Activated CD4-positive, alpha-beta T cell treated with anti-CD3 and anti-CD28 coated beads, Interleukin-2, Interleukin-6, amounts not matched to agents 100 ng/mL and 50 ng/mL, durations not matched to agents 16 hours and 8 hours (primary cell): ENCODE measurements at places on chromosomes 7 and 10.

DNA sequence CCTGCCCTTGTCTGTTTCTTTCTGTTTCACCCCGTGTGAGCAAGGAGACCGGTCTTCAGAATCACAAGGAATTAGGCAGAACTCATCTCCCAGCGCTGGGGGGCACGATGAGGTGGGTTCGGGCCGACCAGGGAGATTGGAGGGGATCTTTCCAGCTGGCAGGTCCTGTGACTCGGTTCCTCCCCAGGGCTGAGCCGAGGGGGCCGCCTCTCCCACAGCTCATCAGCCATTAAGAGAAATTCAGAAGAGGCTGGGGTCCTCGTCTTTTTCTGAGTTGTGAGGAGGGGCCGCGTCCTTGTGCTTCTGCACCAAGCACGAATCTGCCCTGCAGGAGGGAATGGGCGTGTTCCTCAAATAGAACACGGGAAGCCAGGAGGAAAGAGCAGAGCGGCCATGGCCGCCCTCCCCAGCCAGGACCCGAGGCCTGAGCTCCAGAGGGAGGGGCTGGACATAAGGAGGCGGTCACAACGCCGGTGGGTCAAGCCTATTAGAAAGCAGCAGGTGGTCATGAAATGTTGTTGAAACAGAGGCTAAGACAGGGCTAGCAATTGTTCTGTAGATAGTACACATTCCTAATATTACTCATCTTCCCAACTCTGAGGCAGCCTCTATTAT is 125.3 kb downstream of the ADARB2 start:
- no peak for DNase-seq

DNA sequence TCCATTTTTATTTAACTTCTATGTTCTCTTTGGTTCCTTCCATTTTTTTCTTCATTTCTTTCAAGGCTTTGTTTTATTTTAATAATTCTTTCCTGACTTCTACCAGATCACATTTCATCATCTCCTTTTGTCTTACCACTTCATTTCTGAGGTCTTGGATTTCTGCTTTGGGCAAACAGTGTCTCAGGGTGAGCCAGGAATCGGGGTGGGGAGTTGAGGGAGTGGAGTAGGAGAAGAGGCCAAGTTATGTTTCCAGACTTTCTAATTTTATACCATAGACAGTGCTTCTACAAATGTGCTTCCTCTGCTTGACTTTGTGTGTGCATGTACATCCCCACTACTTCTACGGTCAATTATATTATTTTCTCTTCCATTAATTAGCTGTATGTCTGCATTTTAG is 112.1 kb downstream of the PRKG1 start:
- no peak for DNase-seq

- no peak for DNase-seq
Measured at GRCh38 chr7:157436076-157436475, 99.3 kb downstream of the DNAJB6 start.

- DNase-seq = peak; percentile 27
Measured at GRCh38 chr10:4704034-4704545, 121.9 kb upstream of the AKR1E2 start.

- no peak for DNase-seq
Measured at GRCh38 chr7:130393101-130393561, 12.8 kb downstream of the CPA1 start.

DNA sequence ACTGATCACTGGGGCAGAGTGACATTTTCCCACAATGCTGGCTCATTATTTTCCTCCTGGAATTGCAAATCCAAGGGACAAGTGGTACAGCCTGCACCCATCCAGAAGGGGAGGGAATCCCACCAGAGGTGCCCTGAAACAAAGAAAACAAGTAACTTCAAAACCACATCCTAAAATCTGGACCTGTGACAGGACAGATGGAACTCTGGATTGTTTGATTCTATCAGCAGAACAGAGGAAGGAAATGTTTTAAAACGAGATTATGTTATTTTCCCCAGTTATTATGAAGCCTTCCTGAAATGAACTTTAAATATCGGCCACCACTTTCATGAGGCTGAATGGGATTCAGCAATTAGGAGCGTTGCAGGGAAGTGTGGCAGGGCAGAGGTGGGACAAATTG is 62.2 kb upstream of the ECHDC3 start:
- no peak for DNase-seq
